Stomach (tissue), 19 donors: ENCODE measurements at places on chromosomes 1 and 21. TPM values are rescaled to one million over a fixed set of nuclear protein-coding genes. Genes with fewer than 3 reads are reported as not detected.
A peak's percentile ranks its signal among the peaks of the same experiment; 100 is the strongest.

Gene RGS13
- 0.73 TPM for total RNA-seq

DNA sequence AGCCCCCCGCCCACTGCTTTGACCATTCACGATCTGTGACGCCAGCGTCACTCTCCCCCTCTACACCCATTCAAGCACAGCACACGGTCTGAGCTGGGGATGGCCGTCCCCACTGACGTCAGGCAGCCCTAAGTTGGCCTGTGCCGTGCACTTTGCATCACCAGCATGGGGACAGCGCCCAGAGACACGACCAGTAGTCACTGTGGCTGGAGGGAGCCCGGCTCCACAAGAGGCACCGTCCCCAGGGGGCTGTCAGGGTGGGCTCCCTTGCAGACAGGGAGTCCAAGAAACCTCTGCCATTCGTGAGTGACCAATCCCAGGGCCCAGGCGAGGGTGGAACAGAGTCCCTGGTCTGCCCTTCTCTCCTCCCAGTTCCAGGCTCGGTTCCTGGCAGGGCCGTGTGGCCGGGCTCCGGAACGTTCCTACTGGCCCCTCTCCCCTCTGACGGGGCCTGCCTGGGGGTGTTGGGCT is 2.3 kb downstream of the KRTAP10-8 start:
- no peak for DNase-seq
- H3K27ac ChIP-seq = no peak overlapping the region
- H3K27me3 ChIP-seq = peaks cover 49% of the 10 kb centered on the region
- H3K36me3 ChIP-seq = no peaks in the 10 kb centered on the region
- H3K4me1 ChIP-seq = no peaks in the 10 kb centered on the region
- no peak overlapping the region for H3K4me3 ChIP-seq

Gene FMO4
- not detected for total RNA-seq

Gene HNRNPR
- total RNA-seq = 38.0 TPM

Gene TRIM62
- total RNA-seq = 4.5 TPM

DNA sequence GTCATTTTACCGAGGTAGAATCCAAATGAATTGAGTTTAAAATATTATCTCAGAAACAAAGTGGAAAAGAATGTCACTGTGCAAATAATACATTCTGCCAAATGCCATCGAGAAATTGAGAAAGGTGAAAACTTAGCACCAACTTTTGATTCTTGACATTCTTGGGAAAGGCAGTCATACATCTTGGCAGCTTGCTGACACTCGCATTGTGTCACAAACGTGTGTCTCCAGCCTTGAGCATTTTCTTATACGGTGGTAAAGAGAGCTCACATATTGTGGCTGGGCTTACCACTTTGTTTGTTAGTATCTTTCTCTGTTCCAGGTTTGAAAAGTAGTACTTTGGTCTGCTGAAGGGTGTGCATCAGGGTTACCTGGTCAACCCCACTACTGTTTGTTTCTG is 1456.1 kb downstream of the BRINP3 start:
- H3K27me3 ChIP-seq = no peaks in the 10 kb centered on the region
- no peak overlapping the region for H3K27ac ChIP-seq
- DNase-seq = no peak
- no peaks in the 10 kb centered on the region for H3K4me1 ChIP-seq

- peak; percentile 2 for DNase-seq
- no peak overlapping the region for H3K4me3 ChIP-seq
- H3K27ac ChIP-seq = no peak overlapping the region
- H3K4me1 ChIP-seq = peaks cover 6% of the 10 kb centered on the region
- no peaks in the 10 kb centered on the region for H3K36me3 ChIP-seq
These were observed 59.5 kb downstream of the KLHDC7A start for GRCh38 chr1:18540136-18540765.

Gene ROR1
- total RNA-seq = 35.1 TPM

DNA sequence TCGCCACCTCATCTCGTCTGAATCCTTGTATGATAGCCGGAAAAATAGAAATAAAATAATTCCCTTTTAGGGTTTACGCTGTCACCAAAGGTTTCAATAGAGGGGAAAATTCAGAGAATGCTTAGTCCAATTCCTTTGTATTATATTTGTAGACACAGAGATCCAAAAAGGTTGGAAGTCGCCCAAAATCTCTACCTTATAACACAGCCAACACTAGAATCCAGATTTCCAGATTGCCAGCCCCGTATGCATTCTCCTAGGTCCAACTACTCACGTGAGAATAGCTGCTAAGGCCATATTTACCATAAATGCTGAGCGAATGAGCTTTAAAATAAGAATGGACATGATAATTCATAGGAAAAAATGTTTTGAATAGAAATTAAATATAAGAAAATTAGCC is 124.5 kb downstream of the KCNK1 start:
- no peak for DNase-seq
- H3K27me3 ChIP-seq = no peaks in the 10 kb centered on the region
- H3K27ac ChIP-seq = no peak overlapping the region
- H3K4me1 ChIP-seq = no peaks in the 10 kb centered on the region

DNA sequence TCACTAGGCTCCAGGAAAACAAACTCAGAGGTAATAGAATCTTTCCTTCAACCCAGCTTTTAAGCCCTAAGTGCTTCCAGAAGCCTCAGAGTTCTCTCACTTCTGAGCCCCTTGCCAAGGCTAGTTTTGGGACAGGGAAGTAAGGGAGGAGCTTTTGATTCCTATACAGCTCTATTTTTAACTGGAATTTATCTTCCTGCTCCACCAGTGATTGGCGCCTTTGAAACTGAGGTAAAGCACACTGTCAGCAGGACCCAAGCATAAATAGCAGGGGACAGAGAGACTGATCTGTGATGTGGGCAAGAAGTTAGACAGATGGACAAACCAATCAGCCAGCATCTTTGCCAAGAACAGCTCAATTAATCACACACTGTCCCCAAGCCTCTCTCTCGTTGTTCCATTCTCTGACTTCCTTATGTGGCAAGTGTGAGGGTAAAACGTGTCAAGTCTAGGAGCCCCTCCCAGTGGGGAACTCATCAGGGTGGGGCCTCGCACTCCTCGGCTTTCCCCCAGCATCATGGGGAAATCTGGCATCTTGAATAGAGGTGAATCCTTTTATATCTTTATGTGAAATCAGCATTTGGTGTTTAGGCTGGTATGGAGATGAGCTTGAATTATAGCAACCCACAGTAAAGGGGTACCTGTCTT is 40.2 kb upstream of the MPZL1 start:
- H3K27me3 ChIP-seq = no peaks in the 10 kb centered on the region
- H3K4me1 ChIP-seq = peaks cover 60% of the 10 kb centered on the region
- no peak for DNase-seq
- H3K27ac ChIP-seq = peak overlapping the region; percentile 50
- H3K4me3 ChIP-seq = no peak overlapping the region

DNA sequence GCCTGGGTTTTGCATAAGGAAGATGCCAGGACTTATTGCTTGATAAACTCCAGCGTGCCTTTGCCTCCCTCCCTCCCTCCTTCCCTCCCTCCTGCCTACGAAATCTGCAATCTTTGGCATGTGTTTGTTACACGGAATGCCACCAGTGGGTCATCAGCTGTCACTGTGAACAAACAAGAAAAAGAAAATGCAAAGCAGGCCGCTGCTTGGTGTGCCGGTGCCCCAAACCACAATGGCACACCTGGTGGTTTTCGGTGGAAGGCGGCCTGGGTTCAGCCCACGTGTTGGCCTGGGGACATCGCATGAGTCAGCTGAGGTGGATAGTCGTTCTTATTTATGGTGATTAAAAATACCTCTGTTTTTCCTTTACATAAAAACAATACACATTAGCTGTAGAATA is 16.3 kb upstream of the IFNLR1 start:
- H3K4me1 ChIP-seq = no peaks in the 10 kb centered on the region
- H3K27ac ChIP-seq = no peak overlapping the region
- H3K36me3 ChIP-seq = no peaks in the 10 kb centered on the region
- peak; percentile 57 for DNase-seq
- H3K27me3 ChIP-seq = no peaks in the 10 kb centered on the region

Gene CYP4Z1
- 5.5 TPM for total RNA-seq

DNA sequence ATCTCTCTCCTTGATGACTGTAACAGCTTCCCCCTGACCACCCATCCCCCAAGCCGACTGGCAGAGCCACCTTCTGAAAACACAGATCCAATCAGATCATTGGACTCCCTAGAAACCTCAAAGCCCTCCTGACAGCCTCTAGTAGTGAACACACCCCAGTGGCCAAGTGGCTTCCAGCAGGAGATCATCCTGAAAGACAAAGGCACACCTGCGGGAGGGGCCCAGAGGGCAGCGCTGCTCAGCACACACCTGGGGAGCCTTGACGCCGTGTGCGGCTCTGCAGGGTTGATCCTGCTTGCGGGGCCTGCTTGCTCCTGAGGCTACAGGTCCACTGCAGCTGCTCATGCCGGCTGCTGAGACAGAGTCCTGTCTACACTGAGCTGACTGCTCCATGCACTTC is 41.5 kb downstream of the SLC66A1 start:
- H3K4me3 ChIP-seq = no peak overlapping the region
- peaks cover 47% of the 10 kb centered on the region for H3K4me1 ChIP-seq
- H3K27me3 ChIP-seq = no peaks in the 10 kb centered on the region
- H3K27ac ChIP-seq = peak overlapping the region; percentile 33

Gene CFAP107
- not detected for total RNA-seq

Gene ADGRL2
- total RNA-seq = 173 TPM

- no peak overlapping the region for H3K27ac ChIP-seq
- peaks cover 69% of the 10 kb centered on the region for H3K4me1 ChIP-seq
- H3K4me3 ChIP-seq = no peak overlapping the region
- H3K36me3 ChIP-seq = no peaks in the 10 kb centered on the region
These were observed 61.7 kb downstream of the ARID4B start for GRCh38 chr1:235266325-235266724.

GRCh38 chr1:96240438-96240837 is 481.1 kb upstream of the PTBP2 start:
- H3K27me3 ChIP-seq = no peaks in the 10 kb centered on the region
- no peaks in the 10 kb centered on the region for H3K36me3 ChIP-seq
- DNase-seq = no peak
- H3K27ac ChIP-seq = no peak overlapping the region
- peaks cover 12% of the 10 kb centered on the region for H3K4me1 ChIP-seq

Gene NBPF14
- 18.0 TPM for total RNA-seq

GRCh38 chr21:37909936-37910335 is 6.3 kb downstream of the KCNJ6 start:
- H3K4me3 ChIP-seq = no peak overlapping the region
- DNase-seq = no peak
- peaks cover 18% of the 10 kb centered on the region for H3K27me3 ChIP-seq
- no peaks in the 10 kb centered on the region for H3K36me3 ChIP-seq

DNA sequence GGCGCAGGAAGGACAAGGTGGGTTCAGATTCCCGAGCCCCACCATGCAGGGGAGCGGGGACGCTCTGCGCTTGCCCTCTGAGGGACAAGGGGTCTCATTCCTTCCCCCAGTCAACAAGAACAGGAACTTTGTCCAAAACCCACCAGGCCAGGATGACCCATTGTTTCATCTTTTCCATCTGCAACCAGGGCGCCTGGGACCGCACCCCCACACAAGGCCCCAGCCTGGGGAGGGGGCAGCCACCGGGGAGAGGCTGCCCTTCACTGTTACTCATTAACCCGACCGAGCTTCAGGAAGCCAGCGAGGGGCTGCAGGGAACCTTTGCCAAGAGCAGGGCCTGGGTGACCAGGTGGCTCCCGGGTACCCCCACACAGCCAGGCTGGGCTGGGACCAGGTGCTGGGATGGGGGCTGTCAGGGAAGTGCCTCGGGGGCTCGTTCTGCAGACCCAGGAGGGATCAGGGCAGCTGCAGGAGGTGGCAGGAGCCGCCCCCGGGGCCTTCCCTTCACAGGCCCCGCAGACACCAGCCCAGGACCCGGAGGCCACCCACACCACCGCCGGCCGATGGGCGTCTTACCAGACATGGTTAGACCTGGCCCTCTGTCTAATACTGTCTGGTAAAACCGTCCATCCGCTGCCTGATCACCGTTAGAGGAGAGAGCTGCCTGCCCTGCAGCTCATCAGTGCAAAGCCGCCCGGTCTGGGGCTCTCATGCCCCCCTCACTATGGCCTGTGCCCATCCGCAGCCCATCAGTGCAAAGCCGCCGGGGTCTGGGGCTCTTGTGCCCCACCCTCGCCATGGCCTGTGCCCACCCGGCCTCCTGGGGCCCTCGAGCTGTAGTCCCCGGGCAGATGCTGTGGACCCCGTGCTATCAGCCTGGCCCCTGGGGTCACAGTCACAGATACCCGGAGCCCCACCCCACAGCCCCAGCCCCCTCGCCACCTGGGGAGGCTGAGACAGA is 4.9 kb upstream of the TTLL10 start:
- H3K27ac ChIP-seq = no peak overlapping the region
- H3K4me1 ChIP-seq = peaks cover 55% of the 10 kb centered on the region
- no peaks in the 10 kb centered on the region for H3K36me3 ChIP-seq
- H3K4me3 ChIP-seq = no peak overlapping the region
- peaks cover 37% of the 10 kb centered on the region for H3K27me3 ChIP-seq
- peak; percentile 67 for DNase-seq

Gene TATDN3
- total RNA-seq = 7.0 TPM

GRCh38 chr1:226938903-226939437 is 1.1 kb upstream of the COQ8A start:
- H3K36me3 ChIP-seq = no peaks in the 10 kb centered on the region
- peak overlapping the region; percentile 99 for H3K27ac ChIP-seq
- H3K4me1 ChIP-seq = peaks cover 49% of the 10 kb centered on the region

GRCh38 chr1:12678820-12679219 is 34.9 kb downstream of the AADACL4 start:
- no peak overlapping the region for H3K4me3 ChIP-seq
- H3K27me3 ChIP-seq = peaks cover 21% of the 10 kb centered on the region
- DNase-seq = no peak
- H3K27ac ChIP-seq = no peak overlapping the region
- no peaks in the 10 kb centered on the region for H3K4me1 ChIP-seq
- no peaks in the 10 kb centered on the region for H3K36me3 ChIP-seq

DNA sequence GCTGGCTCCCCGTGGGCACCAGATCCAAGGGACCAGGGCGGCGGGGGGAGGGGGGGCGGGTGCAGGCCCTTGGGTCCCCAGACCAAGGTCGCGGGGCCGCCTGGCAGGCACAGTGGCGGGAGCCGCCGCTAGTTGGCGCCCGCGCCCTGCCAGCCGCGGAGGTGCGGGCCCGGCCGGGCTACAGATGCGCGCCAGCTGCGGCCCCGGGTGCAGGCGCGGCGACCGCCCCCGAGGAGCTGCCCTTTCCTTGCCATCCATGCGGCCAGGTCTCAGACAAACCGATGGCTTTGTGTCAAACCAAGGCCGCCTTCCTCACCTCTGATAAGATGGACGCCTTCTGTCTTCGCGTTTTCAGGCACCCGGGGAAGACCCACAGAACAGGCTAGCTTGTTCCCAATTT is 2.2 kb upstream of the RUNX3 start:
- peak; percentile 81 for DNase-seq
- H3K4me1 ChIP-seq = peaks cover 34% of the 10 kb centered on the region
- H3K4me3 ChIP-seq = peak overlapping the region; percentile 23
- H3K27me3 ChIP-seq = peaks cover 77% of the 10 kb centered on the region
- H3K27ac ChIP-seq = no peak overlapping the region
- no peaks in the 10 kb centered on the region for H3K36me3 ChIP-seq

DNA sequence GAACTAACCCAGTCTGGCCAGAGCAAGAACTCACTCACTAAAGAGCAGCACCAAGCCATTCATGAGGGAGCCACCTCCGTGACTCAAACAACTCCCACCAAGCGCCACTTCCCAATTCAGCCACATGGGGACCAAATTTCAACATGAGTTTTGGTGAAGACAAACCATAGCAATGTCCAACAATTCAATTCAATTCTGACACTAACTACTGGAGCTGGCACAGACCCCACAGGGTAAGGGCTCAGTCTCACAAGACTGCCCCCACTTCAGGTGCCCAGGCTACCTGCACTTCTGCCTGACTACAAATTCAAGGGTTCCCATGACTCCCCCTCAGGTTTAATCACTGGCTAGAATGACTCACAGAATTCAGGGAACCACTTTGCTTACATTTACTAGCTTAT is 48.8 kb upstream of the RAP1A start:
- no peaks in the 10 kb centered on the region for H3K27me3 ChIP-seq
- H3K4me1 ChIP-seq = no peaks in the 10 kb centered on the region
- peak; percentile 30 for DNase-seq
- H3K36me3 ChIP-seq = no peaks in the 10 kb centered on the region
